Bronchus fibroblast of lung (primary cell): ENCODE measurements at places on chromosomes 11 and 22. TPM values are rescaled to one million over a fixed set of nuclear protein-coding genes. Genes with fewer than 3 reads are reported as not detected.

Gene OR10A2
- not detected in 2 replicates for total RNA-seq

Gene CLCF1
- 4.0 and 5.4 TPM in 2 replicates for total RNA-seq

Gene SEPTIN3
- total RNA-seq: under 0.01 and 0.15 TPM in 2 replicates

Gene DSCAML1
- not detected in 2 replicates for total RNA-seq

Gene BTBD18
- total RNA-seq: not detected in 2 replicates

Gene RBM4B
- 15.0 and 19.0 TPM in 2 replicates for total RNA-seq

Gene CADM1
- 2.2 and 3.4 TPM in 2 replicates for total RNA-seq

Gene HTR3B
- not detected in 2 replicates for total RNA-seq

Gene TIMP3
- 68.1 and 77.3 TPM in 2 replicates for total RNA-seq

Gene LRRC55
- total RNA-seq: not detected in 2 replicates

Gene APOBEC3B
- total RNA-seq: 23.4 and 31.2 TPM in 2 replicates

Gene LRRC56
- 0.30 and 0.34 TPM in 2 replicates for total RNA-seq

Gene CARNS1
- not detected in 2 replicates for total RNA-seq

Gene HORMAD2
- not detected in 2 replicates for total RNA-seq

Gene KRTAP5-7
- total RNA-seq: not detected in 2 replicates

Gene DEPDC7
- total RNA-seq: 4.0 and 4.5 TPM in 2 replicates

Gene ALKBH8
- total RNA-seq: 3.4 and 6.5 TPM in 2 replicates

Gene MYOD1
- not detected in 2 replicates for total RNA-seq

Gene SLC37A2
- total RNA-seq: 4.9 and 5.0 TPM in 2 replicates

Gene CHRM1
- not detected in 2 replicates for total RNA-seq

Gene DCHS1
- 4.2 and 4.3 TPM in 2 replicates for total RNA-seq

Gene AQP11
- total RNA-seq: 0.59 and 0.84 TPM in 2 replicates

Gene CNTF
- total RNA-seq: 0.34 and 0.59 TPM in 2 replicates

Gene LRRC4C
- total RNA-seq: under 0.01 TPM in 1 of 2 replicates, not detected in the other

Gene SLC5A4
- total RNA-seq: 0.15 TPM in 1 of 2 replicates, not detected in the other

Gene APOL3
- 3.1 and 3.9 TPM in 2 replicates for total RNA-seq

Gene APOA5
- total RNA-seq: not detected in 2 replicates

Gene PLAAT4
- total RNA-seq: 5.0 and 6.7 TPM in 2 replicates

Gene ASPHD2
- 1.2 and 1.5 TPM in 2 replicates for total RNA-seq

Gene DUSP8
- 0.50 and 0.74 TPM in 2 replicates for total RNA-seq

Gene OR8A1
- not detected in 2 replicates for total RNA-seq

Gene MS4A8
- not detected in 2 replicates for total RNA-seq

Gene MICAL2
- 115 and 116 TPM in 2 replicates for total RNA-seq

Gene SULT4A1
- total RNA-seq: 0.15 and 0.17 TPM in 2 replicates

Gene KREMEN1
- total RNA-seq: 5.4 and 6.2 TPM in 2 replicates

Gene JAM3
- total RNA-seq: 32.6 TPM in 2 replicates

Gene C11orf86
- total RNA-seq: 0.34 TPM in 1 of 2 replicates, not detected in the other

Gene HSPB2
- total RNA-seq: 0.59 TPM in 1 of 2 replicates, not detected in the other

Gene ROBO4
- total RNA-seq: 2.2 and 2.7 TPM in 2 replicates

Gene RTCB
- 87.9 and 88.2 TPM in 2 replicates for total RNA-seq

Gene NELL1
- total RNA-seq: not detected in 2 replicates

Gene KCNK7
- total RNA-seq: 0.15 TPM in 1 of 2 replicates, not detected in the other

Gene ELMOD1
- 0.17 and 0.30 TPM in 2 replicates for total RNA-seq

Gene CEP126
- 0.89 and 1.3 TPM in 2 replicates for total RNA-seq

Gene MS4A6E
- not detected in 2 replicates for total RNA-seq

Gene MAFF
- 15.0 and 16.1 TPM in 2 replicates for total RNA-seq

Gene DTX4
- 0.59 and 0.84 TPM in 2 replicates for total RNA-seq

Gene TSPAN18
- total RNA-seq: not detected in 2 replicates

Gene TRIM6
- 3.7 TPM in 2 replicates for total RNA-seq
